SJSA1 (cell line): ENCODE measurements at places on chromosomes 3 and 15. TPM values are rescaled to one million over a fixed set of nuclear protein-coding genes. Genes with fewer than 3 reads are reported as not detected.

Gene ABCF3
- total RNA-seq: 19.2 and 28.7 TPM in 2 replicates

Gene MESP2
- total RNA-seq: not detected in 2 replicates

Gene CCR5
- not detected in 2 replicates for total RNA-seq

GRCh38 chr3:47781685-47782445 is at the start of gene SMARCC1:
SMARCC1 (minus strand) TSS chr3:47781893; CDS start chr3:47781797, 96 bp downstream.
- peak; percentile 97 for DNase-seq

DNA sequence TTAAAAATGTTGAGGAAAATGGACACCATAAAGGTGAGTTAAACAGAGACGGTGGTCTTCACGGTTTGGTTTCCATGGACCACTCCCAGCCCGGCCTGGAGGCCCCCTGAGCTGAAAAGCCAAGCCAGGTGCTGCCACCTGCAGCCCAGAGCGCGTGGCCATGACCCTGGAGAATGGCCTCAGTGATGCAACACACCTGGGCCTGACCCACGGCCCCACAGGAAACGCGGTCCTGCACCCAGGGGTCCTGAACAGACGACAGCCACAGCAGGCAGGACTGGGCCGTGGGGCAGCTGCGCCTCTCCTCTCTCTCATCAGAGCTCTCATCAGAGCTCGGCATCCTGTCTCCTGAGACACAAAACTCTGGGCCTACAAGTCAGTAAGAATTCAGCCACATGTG is 64.1 kb downstream of the NIPA2 start:
- DNase-seq: no peak

DNA sequence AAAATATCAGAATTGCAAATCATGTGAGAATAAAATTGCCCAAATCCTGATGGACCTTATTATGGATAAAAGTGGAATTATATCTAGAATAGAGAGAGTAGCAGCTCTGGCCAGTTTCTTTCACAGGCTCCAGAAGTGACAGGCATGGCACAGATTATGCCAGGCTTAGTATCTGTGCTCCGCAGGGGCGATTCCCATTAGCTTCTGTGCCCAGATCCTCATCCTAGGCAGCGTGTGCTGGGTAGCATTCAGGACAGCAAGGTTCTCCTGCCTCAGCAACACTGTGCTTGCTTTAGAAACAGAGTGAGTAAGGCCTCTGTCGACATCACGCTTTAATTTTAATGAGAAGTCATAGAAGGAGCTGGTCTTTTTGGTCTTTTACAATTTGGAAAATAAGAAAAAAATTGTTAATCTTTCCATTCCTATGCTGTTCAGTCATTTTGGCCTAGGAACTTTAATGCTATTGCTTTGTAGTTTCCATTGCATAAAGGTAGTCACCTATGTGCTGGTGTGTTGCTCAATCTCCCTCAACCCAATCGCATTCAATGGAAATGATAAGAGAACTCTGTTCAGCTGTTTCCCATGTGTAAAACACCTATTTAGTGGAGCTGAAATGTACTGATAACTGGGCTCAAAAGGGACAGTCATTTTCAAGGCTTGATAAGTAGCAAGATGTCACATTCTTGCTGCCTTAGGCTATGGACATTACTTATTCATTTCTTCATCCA is 770.1 kb downstream of the AGBL1 start:
- DNase-seq: no peak
